Mesothelial cell of epicardium (in vitro differentiated cells): ENCODE measurements at places on chromosomes 13 and 19. TPM values are rescaled to one million over a fixed set of nuclear protein-coding genes. Genes with fewer than 3 reads are reported as not detected.
A peak's percentile ranks its signal among the peaks of the same experiment; 100 is the strongest.

Gene LYPD3
- 2.6 to 4.4 TPM (median 3.4 TPM) in 3 replicates for total RNA-seq

Gene NLRP5
- total RNA-seq, result not detected in 3 replicates

GRCh38 chr19:2631213-2631821, 71.2 kb downstream of the GNG7 start:
- DNase-seq, result no peak

GRCh38 chr13:41311406-41312175, 524 bp downstream of the NAA16 start:
- DNase-seq, result peak; percentile 28

DNA sequence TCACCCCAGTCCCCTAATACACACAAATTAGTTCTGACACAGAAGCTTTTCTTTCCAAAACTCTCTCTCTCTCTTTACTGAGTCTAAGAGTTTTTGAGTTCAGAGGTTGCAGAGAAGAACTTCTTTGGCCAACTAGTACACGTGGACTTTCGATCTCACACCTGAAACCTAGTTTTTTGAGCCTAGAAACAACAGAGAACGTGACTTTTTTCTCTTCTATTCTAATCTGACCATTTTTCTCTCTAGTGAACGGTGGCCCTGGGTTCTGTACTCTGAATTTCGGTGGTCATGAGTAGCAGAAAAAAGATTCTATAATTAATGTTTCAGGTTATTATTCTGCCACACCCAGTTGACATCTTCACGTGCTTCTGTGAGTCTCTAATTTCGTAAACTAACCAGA, 24.2 kb downstream of the PCDH20 start:
- no peak for DNase-seq
